ENCODE measurements at places on chromosomes 16 and 17.

GRCh38 chr17:34760931-34761495 lies 181.6 kb downstream of the TMEM132E start:
- DNase-seq: no peak

- DNase-seq: no peak
These were observed 53.0 kb upstream of the GAS7 start for GRCh38 chr17:10251212-10251948.

GRCh38 chr16:57235128-57236021 lies 9.7 kb upstream of the ARL2BP start:
- no peak for DNase-seq

GRCh38 chr17:4967539-4968485 lies at the start of gene SPAG7:
SPAG7 (minus strand) TSS chr17:4967817; CDS start chr17:4967804, 13 bp downstream.
- DNase-seq: peak; percentile 92

DNA sequence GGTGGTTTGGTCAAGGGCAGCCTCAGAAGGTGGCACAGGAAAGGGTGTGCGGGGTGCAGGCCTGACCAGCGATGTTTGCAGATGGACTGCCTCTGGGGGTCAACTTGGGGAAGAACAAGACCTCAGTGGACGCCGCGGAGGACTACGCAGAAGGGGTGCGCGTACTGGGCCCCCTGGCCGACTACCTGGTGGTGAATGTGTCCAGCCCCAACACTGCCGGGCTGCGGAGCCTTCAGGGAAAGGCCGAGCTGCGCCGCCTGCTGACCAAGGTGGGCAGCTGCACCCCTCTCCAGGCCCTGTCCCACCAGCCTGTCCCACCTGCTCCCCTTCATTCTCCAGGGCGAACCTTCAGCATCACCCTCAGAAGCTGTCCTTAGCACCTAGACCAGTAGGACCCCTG lies 12.5 kb downstream of the DHODH start:
- no peak for DNase-seq

DNA sequence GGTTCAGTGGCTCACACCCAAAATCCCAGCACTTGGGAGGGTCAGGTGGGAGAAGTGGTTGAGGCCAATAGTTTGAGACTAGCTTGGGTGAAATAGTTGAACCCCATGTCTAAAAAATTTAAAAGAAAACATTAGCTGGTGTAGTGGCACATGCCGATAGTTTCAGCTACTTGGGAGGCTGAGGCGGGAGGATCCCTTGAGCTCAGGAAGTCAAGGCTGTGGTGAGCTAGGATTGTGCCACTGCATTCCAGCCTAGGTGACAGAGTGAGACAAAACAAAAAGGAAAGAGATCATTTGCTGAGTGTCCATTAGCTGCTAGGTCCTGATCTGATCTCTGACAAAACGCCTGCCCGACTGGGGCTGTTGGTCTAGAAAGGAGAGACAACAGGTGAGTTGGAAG lies 14.1 kb upstream of the DBNDD1 start:
- no peak for DNase-seq

DNA sequence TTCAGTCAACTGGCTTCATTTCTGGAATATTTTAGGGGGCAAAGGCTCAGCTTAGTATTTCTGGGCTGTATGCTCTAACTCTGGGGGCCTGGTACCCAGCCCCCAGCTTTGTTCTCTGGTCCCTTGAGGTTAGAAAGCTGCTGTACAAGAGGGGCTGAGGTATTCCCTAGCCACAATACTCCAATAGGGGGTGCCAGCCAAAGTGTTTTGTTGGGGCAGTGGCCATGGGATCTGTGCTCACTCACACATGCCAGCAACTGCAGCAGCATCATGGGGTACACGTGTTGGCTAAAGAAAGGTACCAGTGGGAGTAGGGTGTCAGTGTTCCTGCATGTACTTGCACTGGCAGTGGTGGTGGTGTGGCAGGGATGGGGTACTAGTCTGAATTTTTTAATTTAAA lies 257.3 kb downstream of the CA10 start:
- DNase-seq: no peak

DNA sequence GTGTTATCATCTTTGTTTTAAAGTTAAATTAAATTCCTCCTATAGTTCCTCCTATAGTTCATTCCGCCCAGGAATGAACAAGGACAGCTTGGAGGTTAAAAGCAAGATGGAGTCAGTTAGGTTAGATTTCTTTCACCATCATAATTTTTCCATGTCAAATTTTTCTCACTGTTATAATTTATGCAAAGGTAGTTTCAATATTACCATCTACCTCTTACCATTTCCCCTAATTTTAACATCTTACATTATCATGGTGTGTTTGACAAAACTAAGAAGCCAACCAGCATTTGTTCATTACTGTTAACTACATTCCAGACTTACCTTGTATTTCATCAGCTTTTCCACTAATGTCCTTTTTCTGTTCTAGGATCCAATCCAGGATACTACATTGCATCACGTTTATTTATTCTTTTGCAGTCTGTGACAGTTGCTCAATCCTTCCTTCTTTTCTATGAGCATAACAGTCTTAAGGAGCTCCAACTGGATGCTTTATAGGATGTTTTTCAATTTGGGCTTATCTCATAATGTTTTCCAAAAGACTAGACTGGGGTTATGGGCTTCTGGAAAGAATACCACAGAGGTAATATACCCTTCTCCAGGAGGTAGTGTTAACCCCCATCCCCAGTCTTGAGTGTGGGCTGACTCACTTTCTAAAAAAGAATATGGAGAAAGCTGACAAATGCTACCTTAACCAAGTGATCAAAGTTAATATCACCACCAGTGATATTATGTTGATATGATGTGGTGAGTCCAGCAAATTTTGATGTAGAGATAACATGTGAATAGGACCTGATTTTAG lies 158.5 kb downstream of the PPM1E start:
- DNase-seq: no peak

DNA sequence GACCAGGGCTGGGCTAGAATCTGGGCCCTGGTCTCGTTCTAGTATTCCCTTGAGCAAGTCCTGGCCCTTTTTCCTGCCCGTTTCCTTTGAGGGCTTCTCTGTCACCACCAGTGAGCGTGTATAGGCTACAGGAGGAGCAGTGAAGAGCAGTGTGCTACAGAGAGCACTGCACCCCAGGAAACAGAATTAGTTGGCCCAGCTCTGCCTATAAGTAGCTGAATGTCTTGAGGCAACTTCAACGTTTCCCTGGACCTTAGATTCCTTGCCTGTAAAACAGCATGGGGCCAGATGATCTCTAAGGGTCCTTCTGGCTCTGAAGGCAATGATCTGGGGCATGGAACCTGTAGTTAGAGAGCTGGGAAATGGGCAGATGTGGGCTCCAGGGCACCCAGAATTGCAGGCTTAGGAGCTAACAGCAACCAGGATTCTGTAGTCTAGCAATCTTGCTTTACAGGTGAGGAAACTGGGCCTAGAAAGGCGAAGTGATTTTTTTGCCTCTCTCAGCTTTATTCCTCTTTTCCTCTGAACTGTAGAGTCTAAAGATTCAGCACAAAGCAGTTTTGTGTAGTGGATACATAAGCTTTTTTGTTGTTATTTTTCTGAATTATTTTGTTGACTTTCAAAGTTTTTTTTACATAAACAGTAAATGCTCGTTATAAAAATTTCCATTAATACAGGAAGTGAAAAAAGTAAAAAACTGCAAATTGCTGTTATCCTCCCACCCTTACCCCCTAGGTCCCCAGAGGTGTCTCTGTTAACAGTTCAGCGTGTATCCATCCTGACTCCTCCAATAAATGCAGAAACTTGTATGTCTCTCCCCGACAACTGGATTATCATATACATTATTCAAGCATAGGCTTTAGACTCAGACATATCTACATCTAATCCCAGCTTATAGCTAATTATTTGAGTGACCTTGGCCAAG lies 1.7 kb upstream of the MYL4 start:
- no peak for DNase-seq

- DNase-seq: no peak
These were observed 265.4 kb upstream of the FOXF1 start for GRCh38 chr16:86244936-86245335.

DNA sequence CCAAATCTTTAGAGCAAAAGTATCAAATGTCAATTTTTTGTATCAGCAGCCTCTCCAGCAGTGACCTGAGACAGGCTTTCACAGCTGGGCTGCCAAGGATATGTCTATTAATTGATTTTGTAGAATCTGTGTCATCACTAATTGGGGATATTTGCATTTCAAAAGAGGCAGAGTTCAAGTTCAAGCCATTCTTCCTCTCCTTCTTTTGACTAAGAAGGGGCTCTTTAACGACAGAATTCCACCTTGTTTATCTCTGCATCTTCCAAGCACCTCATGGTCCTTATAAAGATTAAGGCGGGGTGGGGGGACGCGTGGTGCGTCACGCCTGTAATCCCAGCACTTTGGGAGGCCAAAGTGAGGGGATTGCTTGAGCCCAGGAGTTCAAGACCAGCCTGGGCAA lies 15.2 kb upstream of the BHLHA9 start:
- DNase-seq: no peak

- DNase-seq: no peak
These were observed 44.1 kb upstream of the RBFOX3 start for GRCh38 chr17:79654960-79655382.

- peak; percentile 86 for DNase-seq
These were observed at the start of gene PCYT2 for GRCh38 chr17:81911277-81911961. PCYT2 (minus strand) TSS chr17:81911399; CDS start chr17:81911355, 44 bp downstream.

DNA sequence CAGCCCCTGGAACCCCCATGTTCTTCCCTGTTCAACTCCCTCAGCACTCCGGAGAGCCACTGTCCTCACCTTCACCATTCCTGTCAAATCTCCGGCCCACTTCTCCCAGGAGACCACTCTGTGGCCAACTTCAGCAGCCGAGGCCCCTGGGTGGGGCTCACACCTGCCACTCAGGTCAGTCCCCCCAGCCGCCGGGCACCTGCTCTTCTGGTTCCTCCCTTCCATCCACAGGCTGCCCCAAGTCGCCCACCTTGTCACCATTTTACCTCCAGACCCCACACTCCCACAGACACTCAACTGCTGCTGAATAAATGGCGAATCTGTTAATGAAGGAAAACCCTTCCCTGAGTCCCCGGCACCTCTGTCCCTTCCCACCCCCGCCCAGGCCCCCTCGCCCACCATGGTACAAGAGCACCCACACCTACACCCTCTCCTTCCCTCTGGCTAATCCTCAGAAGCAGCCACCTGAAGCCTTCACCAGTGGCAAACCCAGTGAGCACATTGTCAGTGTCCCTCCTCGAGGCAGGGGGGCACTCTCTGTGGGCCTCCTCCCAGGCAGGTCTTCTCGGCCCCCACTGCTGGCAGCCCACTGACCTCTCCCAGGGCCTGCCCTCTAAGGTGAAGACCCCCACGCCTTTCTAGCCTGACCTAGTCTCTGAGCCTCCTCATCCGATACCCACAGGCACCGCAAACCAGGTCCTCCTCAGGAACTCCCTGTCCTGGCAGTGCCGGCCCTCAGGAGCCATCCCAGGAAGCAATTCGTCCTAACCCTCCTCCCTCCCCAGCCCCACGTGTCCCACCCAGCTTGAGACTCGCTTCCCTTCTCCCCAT lies 8.2 kb downstream of the CANT1 start:
- DNase-seq: no peak
